ENCODE measurements at places on chromosomes 4 and X.

GRCh38 chr4:8874896-8875680 is 3.4 kb upstream of the HMX1 start:
- no peak for DNase-seq

- no peak for DNase-seq
These were observed 430.7 kb downstream of the IDS start for GRCh38 chrX:149074398-149074797.

- DNase-seq = no peak
These were observed 23.9 kb downstream of the ADRA2C start for GRCh38 chr4:3790006-3790561.

DNA sequence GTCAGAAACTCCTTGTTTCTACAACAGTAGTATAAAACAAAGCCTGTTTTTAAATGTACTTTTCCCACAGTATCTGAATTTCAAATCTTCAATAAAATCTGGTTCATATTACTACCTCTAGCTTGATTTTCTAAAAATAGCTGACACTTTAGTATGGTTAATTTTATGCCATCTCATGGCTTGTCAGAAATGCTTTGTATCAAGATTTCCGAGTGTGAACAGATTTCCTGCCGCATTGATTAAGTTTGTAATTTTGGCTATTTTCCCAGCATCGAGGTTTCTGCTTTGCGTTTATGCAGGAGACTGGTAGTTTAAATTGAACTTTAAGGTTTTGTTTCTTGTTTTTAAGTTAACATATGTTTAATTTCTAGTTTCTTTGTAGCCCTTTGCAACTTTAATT is 44.2 kb downstream of the CLCN3 start:
- no peak for DNase-seq

DNA sequence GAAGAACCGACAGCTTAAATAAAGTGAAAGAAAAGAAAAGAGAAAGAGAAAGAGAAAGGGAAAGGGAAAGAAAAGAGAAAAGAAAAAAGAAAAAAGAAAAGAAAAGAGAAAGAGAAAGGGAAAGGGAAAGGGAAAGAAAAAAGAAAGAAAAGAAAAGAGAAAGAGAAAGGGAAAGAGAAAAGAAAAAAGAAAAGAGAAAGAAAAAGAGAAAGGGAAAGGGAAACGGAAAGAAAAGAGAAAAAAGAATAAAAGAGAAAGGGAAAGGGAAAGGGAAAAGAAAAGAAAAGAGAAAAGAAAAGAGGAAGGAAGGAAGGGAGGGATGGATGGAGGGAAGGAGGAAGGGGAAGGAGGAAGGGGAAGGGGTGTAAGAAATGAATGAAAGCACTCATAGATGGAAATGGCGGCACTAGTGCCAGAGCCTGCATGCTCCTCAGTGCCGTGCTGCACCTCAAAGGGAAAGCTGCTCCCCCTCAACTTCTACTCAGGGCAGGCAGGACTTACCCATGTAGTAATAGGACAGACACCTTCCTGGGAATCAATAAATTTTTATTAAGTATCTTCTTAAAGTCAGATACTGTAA is 70.7 kb downstream of the AFAP1 start:
- no peak for DNase-seq

DNA sequence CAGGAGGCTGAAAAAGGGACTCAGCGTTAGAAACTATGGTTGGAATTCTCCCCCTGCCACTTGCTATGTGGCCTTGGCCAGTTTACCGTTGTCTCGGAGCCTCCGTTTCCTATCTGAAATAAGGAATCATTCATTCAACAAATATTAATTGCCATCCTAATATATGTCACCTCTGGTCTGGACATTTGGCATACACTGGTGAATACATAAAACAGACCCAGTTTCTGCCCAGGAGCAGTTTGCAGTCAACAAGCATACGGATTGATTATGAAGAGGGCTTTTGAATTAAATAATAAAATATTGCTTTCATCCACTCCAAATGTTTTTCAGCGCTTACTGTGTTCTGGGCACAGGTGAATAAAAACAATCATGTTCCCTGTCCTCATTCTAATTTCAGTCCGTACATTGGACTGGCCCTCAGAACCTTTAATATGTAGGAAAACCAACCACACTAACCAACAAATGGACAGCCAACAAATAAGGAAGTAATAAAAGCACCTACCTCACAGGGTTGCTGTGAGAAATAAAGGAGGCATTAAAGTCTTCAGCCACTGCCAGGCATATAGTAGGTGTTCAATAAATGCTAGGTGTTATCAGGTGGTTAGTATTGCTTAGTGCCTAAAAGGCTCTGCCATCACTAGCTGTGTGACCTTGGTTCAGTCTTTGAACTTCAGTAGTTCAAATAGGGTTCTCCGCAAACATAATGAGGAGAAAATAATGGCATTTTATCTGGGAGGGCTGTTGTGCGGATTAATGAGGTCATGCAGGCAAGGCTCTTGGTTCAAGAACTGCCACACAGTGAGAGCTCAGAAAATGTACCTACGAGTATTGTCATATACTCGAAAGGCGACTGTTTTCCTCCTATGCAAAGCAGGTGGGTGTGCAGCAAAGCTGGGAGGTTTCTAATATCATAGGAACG is 7.3 kb upstream of the GSX2 start:
- no peak for DNase-seq

DNA sequence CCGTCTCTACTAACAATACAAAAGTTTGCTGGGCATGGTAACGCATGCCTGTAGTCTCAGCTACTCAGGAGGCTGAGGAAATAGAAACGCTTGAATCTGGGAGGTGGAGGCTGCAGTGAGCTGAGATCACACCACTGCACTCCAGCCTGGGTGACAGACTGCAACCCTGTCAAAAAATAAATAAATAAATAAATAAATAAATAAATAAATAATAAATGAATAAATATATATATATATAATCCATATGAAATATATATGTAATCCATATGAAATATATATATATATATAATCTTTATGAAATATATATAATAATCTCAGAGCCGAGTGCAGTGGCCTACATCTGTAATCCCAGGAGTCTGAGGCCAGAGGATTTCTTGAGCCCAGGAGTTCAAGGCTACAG is 17.8 kb upstream of the RBPJ start:
- DNase-seq = no peak

DNA sequence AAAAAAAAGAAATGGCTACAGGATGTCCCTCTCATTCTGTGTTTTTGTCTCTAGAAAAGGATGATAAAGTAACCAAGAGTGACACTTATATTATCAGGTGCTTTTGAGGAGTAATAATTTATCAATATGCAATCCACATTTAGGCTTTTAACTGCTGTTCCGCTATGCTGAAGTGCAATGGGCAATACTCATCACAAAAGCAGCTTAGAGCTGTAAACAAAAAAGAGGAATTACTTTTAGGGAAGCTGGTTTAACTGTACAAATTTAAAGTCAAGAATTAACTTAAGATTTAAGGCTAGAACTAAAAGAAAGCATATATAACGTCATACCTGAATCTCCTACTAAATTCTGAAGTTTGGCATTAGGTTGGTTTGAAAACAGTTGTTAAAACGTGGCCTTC is 93.5 kb upstream of the DDX3X start:
- no peak for DNase-seq
